ENCODE measurements at places on chromosomes 13 and 19.

GRCh38 chr13:108346376-108346775, 76.9 kb downstream of the TNFSF13B start:
- DNase-seq = no peak

- no peak for DNase-seq
Measured at GRCh38 chr13:49424011-49424560, 19.8 kb downstream of the CAB39L start.

DNA sequence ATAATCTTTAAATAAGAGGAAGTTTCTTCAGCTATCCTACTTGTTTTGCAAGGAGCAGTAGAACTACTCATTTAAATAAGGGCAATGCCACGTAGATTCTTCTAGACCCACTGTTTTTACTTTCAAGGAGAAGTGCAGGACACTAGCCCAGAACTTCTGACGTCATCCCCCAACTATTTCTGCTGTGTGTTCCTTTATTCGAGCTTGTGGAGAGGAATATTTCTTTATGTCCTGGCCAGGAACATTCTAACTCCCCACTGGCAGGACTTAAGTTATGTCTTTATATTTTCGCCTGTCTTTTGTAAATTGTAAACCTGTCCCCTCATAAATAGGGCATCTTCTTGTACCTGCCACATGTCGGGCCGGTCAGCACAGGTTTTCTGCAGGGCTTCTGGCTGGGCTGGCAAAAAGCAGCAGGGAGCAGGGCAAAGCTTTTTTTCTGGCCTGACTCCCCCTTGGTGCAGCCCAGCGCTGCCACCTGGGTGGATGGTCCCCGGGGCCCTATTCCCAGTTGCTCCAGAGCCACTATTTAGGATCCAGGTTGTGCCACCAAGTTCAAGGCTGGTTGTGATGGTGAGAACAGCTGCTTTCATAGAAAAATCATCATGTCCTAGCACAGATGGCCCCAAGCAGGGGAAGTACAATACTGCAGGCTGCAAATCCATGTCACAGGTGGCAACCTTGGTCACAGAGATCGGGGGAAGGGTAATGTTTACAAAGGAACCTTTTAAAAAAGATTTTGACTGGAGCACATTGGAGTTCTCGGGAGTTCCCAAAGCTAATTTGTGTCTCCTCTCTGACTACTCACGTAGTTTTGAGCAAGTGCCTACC, 1.8 kb downstream of the MBNL2 start:
- DNase-seq = peak; percentile 42

GRCh38 chr13:80100636-80101035, 240.3 kb downstream of the SPRY2 start:
- no peak for DNase-seq

DNA sequence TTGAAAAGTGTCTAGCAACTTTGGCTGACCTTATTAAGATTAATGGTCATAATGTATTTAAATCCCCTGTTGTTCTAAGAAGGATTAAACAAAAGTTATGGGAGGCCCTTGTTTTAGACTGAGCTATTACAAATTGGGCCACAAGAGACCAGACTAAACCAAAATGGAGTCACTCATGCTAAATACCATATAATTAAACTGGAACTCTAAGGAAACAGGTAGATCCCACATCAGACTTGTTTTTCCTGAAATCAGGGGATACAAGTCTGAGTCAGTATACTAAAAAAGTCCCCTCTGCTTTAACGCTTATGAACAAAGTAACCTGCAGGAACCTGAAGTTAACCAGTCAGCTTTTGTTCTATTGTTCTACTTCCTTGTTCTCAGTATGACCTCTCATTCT, 305.9 kb upstream of the SGCG start:
- DNase-seq = no peak

- DNase-seq = no peak
Measured at GRCh38 chr19:2057484-2058469, 6.7 kb upstream of the MKNK2 start.

- no peak for DNase-seq
Measured at GRCh38 chr13:33080972-33081590, 64.9 kb downstream of the KL start.

GRCh38 chr13:104253063-104253680, 1187.0 kb upstream of the SLC10A2 start:
- no peak for DNase-seq

DNA sequence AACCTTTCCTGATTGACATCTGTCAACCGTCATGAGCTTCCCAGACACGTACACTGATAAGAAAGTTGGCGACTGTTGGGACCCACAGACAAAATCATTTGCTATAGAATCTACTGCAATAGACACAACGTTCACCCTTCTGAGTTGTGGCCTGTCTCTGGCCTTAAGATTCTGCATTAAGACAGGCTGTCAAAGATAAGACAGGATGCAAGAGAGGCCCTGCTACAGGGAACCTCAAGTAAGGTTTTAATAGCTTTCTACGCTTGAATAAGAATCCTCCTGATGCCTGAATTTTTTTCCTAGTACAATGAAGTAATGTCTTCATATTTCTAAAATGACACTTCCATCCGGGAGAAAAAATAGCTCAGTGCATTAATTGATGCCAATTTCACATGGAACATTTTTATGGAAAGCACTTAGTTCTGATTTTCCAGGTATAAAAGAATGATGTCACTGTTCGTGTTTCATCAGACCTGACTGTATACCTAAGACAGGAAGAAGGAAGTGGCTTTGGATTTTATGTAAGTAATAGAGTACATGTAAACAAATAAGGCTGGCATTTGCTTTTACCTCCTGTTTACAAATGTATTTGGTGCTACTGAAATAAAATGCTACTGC, 275.2 kb upstream of the GPC6 start:
- no peak for DNase-seq

DNA sequence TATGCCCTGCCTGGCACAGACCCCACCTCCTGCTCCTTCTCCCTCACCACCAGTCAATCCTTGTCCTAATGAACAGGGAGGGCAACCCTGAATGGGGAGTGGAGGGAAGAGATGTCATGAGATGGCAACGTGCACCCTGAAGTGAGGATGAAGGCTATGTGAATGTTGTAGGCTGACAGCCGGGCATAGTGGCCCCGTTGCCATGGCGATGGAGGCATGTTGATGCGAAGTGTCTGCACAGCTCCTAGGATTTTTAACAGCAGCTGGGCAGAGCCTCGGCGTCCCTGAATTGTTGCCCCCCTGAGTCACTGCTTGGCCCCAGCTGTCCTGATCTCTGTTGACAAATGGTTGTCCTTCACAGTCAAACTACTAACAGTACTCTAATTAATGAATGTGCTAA, 4.8 kb upstream of the ALOX5AP start:
- DNase-seq = no peak

GRCh38 chr13:104634016-104634415, 1567.8 kb upstream of the SLC10A2 start:
- DNase-seq = no peak

DNA sequence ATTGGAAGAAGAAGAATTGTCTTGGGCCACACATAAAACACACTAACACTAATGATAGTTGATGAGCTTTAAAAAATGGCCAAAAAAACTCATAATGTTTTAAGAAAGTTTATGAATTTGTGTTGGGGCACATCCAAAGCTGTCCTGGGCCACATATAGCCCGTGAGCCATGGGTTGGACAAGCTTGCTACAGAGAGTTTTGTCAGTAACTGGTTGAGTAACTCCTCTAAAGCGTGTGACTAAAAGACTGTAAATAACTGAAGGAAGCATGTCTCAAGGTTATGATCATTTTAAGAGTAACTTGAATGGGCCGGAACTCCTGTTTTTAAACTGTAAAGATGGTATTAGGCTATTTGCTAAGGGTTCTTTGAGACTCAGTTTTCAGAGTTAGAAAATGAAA, 118.0 kb downstream of the KL start:
- no peak for DNase-seq

DNA sequence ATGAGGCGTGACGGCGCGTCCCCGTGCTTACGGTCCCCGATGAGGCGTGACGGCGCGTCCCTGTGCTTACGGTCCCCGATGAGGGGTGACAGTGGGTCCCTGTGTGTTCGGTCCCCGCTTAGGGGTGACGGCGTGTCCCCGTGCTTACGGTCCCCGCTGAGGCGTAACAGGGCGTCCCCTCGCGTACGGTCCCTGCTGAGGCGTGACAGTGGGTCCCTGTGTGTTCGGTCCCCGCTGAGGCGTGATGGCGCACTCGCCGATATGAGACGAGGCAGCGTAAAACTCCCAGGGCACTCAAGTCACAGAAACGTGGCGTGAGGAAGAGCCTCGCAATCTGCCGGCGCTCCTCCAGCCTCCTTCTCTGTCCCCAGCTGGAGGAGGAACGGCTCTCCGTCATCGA, 20.9 kb downstream of the CFAP97D2 start:
- no peak for DNase-seq

- DNase-seq = no peak
Measured at GRCh38 chr13:50587645-50588373, 255.7 kb downstream of the DLEU7 start.

GRCh38 chr19:16446724-16447368, 24.9 kb downstream of the EPS15L1 start:
- DNase-seq = no peak

DNA sequence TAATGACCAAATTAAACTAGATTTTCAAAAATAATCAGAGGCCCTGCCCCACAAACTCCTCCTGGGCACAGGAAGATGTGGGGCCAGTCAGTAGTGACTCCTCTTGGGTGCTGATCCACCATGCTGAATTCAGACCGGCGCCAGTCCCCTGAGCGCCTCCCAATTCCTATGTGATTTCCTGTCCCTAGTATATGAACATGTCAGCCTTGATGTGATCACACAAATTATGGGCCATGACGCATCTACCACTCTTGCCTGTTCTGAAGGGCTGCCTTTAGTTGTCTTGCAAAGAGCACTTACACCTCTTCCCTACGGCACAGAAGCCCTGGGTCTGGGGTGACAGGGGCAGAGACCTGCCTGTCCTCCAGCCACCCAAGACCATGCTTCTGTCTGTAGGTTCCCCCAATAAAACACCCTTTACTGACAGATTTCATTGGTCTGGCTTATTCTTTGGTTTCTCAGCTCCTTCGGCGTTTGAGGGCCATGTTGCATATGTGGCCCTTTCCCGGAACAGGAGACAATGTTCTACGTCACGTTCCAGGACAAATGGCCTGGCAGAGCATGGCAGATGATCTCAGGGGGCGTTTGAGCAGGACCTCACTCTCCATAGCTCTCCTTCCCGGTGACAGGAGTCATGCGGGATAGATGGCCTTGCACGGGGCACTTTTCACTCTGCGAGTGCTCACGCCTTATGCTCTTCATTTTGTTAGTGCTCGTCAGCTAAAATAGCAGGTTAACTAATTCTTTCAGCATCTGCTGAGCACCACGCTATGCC, 5.6 kb upstream of the ATP11A start:
- no peak for DNase-seq

GRCh38 chr19:11435057-11435832, at the start of the genes ODAD3 and PRKCSH:
Gene ODAD3, minus strand, starts transcription at chr19:11435121. Its CDS starts 105 bp downstream, at chr19:11435016.
Gene PRKCSH, plus strand, starts transcription at chr19:11435635. Its CDS starts 483 bp downstream, at chr19:11436118.
- peak; percentile 97 for DNase-seq

GRCh38 chr13:51556740-51557139, 27.5 kb upstream of the WDFY2 start:
- DNase-seq = no peak

DNA sequence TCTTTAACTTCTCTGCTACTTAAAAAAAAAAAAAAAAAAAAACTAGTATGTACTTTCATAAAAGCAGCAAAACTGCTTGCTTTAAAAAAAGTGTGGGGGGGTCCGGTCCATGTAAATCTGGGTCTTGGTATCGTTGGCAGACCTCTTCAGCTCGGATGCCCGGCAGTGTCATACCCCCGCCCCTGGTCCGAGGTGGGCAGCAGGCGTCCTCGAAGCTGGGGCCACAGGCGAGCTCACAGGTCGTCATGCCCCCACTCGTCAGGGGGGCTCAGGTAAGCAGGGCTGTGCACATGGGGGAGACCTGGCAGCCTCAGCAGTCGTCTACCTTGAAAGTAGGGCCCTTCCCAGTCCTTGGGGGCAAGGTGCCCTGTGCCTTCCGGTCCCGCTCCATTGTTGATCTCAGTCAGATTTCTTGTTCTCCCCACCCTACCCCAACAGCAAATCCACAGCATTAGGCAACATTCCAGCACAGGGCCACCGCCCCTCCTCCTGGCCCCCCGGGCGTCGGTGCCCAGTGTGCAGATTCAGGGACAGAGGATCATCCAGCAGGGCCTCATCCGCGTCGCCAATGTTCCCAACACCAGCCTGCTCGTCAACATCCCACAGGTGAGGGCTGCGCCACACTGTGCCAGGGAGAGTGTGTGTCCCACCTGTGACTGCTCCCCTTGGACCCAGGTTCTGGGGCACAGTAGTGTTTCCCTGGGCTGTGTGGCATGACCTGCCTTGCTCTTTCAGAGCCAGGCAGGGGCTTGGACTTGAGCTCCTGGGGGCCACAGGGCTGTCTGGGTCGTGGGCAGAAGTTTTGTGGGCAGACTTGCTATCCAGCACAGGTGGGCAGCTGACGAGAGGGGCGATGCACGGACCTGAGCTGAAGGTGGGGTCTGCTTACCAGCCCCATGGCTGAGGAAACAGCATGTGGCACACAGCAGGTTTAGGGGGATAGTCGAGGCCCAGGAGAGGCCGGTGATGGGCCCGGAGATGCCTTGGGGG, 19.4 kb downstream of the TSSK6 start:
- DNase-seq = no peak

DNA sequence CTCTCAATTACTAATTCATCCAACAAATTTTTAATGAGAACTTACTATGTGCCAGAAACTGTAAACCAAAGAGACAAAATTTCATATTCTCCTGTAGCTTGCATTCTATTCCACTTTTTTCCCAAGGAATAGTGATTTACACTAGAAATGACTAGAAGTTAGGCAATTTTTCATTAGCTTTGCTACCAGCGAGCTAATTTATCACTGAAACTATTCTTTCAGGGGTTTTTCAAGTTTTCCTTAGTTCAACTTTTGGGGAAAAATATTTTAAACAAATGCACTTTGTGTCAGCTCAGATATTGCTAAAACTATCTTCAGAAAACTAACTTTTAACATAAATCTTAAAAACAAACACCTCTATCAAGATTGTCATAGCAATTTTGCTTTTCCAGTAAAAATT, 5.4 kb downstream of the TNFRSF19 start:
- DNase-seq = no peak

DNA sequence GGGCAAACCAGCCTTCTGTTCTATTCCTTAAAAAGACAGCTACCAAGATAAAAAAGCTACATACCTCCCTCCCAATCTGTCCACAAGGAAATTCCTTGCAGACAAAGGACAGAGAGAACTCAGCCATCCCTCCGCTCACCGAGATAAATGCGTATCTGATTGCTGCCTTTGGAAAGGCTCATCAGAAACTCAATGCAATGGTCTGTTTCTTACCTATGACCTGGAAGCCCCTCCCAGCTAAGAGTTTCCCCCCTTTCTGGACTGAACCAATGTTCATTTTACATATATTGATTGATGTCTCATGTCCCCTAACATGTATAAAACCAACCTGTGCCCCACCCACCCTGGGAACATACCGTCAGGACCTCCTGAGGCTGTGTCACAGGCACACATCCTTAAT, 11.6 kb downstream of the BTBD2 start:
- no peak for DNase-seq

- DNase-seq = no peak
Measured at GRCh38 chr13:87524775-87525174, 146.4 kb upstream of the SLITRK5 start.
